Hematopoietic multipotent progenitor cell (in vitro differentiated cells): ENCODE measurements at places on chromosomes 13 and 19.
A peak's percentile ranks its signal among the peaks of the same experiment; 100 is the strongest.

GRCh38 chr13:108168929-108169328 is 46.4 kb downstream of the LIG4 start:
- no peak for DNase-seq

DNA sequence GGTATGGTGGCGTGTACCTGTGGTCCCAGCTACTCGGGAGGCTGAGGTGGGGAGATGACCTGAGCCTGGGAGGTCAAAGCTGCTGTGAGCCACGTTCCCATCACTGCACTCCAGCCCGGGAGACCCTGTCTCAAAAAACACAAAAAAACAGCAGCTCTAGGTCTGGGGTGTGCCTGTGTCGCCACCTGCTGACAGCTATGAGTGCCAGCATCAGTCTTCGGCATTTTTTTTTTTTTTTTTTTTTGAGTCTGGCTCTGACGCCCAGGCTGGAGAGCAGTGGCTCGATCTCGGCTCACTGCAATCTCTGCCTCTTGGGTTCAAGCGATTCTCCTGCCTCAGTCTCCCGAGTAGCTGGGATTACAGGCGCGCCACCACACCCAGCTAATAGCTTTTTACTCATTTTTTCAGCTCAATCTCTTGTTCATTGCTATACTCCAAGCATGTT is 10.1 kb downstream of the AP2S1 start:
- DNase-seq, result peak; percentile 70

DNA sequence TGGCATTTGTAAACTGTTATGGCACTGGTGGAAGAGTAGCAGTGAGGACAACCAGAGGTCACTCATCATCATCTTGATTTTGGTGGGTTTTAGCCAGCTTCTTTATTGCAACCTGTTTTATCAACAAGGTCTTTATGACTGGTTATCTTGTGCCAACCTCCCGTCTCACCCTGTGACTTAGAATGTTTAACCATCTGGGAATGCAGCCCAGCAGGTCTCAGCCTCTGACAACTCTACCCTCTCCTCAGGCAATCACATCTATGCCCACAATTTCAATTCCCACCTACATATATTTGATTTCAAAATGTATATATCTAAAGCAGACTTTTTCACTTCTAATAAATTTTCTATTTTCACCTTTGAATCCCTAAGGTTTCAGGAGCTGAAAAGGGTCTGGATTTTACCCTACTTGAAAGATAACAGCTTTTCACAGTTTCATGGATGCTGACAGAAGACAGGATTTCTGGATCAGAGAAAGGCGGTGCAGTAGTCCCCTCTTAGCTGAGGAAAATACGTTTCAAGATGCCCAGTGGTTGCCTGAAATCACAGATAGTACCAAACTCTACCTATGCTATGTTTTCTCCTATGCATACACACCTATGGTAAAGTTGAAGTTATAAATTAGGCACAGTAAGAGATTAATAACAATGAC is 1171.8 kb downstream of the DIAPH3 start:
- no peak for DNase-seq

DNA sequence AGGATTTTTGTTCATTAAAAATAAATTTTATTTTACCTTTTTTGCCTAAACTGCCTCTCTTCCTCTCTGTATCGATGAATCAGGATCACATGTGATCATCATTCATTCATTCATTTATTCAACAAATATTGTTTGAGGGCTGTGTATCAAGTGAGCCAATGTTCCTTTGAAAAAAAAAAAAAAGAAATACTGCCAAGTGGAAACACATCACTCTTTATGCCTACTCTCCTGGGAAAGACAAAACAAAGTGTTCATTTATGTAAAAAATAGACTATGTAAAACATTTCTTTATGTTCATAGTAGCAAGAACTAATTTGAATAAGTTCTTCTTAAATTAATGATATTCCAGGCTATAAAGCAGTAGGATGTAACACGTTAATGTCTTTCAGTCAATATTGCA is 233.1 kb downstream of the POSTN start:
- no peak for DNase-seq

DNA sequence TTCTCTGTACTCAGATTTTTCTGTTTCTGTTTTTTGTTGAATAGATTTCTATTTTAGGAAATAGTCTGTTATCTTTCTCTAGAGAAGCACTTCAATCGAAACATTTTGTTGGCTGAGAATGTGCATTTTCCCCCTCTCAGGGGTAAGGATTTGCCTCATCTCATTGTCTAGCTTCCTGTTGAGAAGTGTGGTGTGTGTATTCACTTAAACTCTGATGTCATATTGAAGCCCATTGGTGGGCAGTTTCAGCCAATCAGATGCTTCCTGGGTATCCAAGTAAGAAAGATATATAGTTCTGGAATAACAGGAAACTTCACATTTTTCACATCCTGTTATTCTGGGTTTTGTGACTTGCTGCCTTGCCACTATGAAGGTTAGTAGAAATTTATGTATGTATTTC is 87.6 kb downstream of the ARHGEF7 start:
- DNase-seq, result no peak

GRCh38 chr19:34109596-34109995 is 62.7 kb upstream of the LSM14A start:
- DNase-seq, result no peak

GRCh38 chr19:21850656-21851255 is 14.8 kb upstream of the ZNF43 start:
- no peak for DNase-seq

GRCh38 chr13:47572375-47572774 is 428.7 kb downstream of the SUCLA2 start:
- DNase-seq, result no peak

- no peak for DNase-seq
Observed at GRCh38 chr19:42412661-42413076, 14.5 kb downstream of the LIPE start.

DNA sequence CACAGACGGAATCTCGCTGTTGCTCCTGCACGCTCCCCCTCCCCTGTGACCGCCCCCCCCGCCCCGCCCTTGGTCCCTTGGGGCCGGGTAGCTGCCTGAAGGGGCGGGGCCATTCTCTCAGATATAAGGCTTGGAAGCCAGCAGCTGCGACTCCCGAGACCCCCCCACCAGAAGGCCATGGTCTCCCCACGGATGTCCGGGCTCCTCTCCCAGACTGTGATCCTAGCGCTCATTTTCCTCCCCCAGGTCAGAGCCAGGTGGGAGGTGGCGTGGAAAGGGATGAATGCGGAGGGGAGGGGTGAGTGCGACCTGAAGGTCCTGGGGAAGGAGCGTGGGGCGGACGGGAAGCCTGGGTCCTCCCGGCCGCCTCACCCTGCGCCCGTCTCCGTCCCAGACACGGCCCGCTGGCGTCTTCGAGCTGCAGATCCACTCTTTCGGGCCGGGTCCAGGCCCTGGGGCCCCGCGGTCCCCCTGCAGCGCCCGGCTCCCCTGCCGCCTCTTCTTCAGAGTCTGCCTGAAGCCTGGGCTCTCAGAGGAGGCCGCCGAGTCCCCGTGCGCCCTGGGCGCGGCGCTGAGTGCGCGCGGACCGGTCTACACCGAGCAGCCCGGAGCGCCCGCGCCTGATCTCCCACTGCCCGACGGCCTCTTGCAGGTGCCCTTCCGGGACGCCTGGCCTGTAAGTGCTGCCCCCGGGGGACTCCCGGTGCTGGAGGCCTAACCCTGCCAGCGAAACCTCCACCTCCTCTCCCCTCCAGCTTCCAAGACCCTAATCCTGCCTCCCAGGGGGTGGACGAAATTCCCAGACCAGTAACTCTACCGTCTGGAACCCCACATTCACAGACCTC is at the start of gene DLL3:
DLL3 (plus strand) TSS at position 150 of the 845 bp plus-strand sequence; CDS start at position 178, 28 bp downstream.
- no peak for DNase-seq
